ENCODE measurements at places on chromosomes 13 and 19. TPM values are rescaled to one million over a fixed set of nuclear protein-coding genes. Genes with fewer than 3 reads are reported as not detected.

FPR3 gene
- polyA plus RNA-seq, result 0.20 TPM

CGB8 gene
- polyA plus RNA-seq, result not detected

ZNF345 gene
- 22.9 TPM for polyA plus RNA-seq

ZNF98 gene
- 5.8 TPM for polyA plus RNA-seq

GYS1 gene
- polyA plus RNA-seq, result 52.2 TPM

HCST gene
- polyA plus RNA-seq, result 1.1 TPM

ZNF43 gene
- polyA plus RNA-seq, result 56.2 TPM

DCLK1 gene
- 7.0 TPM for polyA plus RNA-seq

TMEM238 gene
- 0.32 TPM for polyA plus RNA-seq

DNA sequence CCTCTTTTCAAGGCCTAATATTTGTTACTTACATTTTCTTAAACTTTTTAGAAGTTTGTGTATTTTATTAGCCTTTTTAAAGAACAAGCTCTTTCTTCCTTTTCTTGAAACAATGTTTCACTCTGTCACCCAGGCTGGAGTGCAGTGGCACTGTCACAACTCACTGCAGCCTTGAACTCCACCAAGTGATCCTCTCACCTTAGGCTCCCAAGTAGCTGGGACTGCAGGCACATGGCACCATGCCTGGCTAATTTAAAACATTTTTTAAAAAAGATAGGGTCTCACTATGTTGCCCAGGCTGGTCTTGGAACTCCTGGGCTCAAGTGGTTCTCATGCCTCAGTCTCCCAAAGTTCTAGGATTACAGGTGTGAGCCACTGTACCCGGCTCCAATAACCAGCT, 192.2 kb upstream of the SPRY2 start:
- DNase-seq, result no peak

DNA sequence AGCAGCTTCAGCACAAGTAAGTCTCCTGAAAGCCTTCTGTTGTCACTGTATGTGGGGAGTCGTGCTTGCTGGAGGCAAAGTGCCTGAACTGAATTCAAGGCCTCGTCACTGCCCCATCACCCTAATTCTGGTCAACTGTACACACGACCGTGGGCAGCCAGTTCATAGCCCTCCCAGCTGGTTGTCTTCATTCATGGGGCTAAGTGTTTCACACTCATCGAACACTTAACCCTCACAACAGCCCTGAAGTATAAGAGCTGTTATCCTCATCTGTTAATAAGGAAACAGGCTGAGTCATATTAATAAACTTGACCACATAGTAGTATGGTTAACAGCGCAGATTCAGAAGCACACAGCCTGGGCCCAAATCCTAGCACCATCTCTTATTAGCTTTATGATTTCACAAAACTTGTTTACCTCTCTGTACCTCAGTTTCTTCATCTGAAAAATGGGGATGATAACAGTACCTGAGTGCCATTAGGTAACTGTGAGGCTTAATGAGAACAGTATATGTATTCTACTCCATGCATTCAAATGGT, 66.7 kb downstream of the CDADC1 start:
- no peak for DNase-seq

- DNase-seq, result no peak
Observed at GRCh38 chr19:51368366-51369282, at the start of gene CLDND2. Gene CLDND2 (minus strand): TSS chr19:51369003. CDS start chr19:51368577, 426 bp downstream.

- peak; percentile 85 for DNase-seq
Observed at GRCh38 chr19:18940769-18941627, at the start of gene HOMER3. Gene HOMER3 (minus strand): TSS chr19:18941217. CDS start chr19:18938982, 2,235 bp downstream.

- DNase-seq, result no peak
Observed at GRCh38 chr13:113999618-113999910, 25.7 kb upstream of the C13orf46 start.

DNA sequence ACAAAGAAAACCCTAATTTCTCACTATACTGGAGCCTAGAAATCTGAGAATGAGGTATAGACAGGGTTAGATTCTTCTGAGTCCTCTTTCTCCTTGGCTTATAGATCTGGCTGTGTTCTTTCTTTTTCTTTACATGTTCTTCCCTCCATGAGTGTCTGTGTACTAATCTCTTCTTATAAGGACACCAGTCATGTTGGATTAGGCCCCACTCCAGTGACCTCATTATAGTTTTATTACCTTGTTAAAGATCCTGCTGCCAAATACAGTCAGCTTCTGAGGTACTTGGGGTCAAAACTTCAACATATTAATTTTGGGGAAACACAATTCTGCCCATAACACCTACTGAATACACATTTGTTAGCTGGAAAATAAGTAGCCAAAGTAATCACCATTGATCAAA, 302.6 kb downstream of the PCDH9 start:
- DNase-seq, result no peak

GRCh38 chr19:29507081-29507860, 18.5 kb upstream of the VSTM2B start:
- no peak for DNase-seq

- DNase-seq, result no peak
Observed at GRCh38 chr19:6604906-6605305, 14.0 kb upstream of the CD70 start.

DNA sequence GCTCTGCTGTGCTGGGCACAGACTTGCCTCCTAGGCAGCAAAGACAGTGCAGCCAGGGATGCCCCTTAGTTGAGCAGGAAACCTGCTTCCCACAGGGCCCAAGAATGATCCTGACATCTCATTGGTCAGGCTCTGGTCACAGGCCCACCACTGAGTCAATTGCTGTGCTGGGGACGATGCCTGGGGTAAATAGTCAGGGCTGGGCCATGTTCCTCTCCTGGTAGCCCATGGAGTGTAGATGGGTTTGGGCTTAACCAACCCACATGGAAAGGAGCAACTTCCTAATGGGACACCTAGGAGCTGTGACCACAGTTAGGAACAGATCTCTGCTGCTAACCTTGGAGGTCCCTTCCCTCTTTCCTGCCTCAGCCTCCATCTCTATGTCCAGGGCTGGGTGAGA, 212.5 kb upstream of the ZNF536 start:
- no peak for DNase-seq

GRCh38 chr13:76741624-76742023, 144.6 kb downstream of the KCTD12 start:
- DNase-seq, result no peak

- no peak for DNase-seq
Observed at GRCh38 chr13:93867481-93867880, 612.0 kb downstream of the DCT start.

DNA sequence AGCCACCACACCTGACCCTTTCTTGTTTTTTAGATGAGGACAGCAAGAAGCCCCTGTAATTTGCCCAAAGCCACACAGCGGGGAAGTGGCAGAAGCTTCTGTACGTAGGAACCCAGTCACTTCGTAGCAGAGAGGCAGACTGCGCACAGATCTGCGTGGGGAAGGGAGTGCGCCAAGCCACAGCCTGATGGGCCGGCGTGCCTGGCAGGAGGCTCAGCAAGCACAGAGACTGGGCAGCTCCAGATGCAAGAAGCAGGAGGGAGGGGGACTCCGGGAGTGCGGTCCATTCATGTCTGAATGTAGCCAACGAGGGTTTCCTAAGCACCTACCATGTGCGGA, 347 bp upstream of the TJP3 start:
- DNase-seq, result no peak

- DNase-seq, result no peak
Observed at GRCh38 chr19:4816202-4816949, 15.1 kb downstream of the TICAM1 start.

GRCh38 chr13:90640976-90641375, 706.5 kb upstream of the MIR17HG start:
- DNase-seq, result no peak

DNA sequence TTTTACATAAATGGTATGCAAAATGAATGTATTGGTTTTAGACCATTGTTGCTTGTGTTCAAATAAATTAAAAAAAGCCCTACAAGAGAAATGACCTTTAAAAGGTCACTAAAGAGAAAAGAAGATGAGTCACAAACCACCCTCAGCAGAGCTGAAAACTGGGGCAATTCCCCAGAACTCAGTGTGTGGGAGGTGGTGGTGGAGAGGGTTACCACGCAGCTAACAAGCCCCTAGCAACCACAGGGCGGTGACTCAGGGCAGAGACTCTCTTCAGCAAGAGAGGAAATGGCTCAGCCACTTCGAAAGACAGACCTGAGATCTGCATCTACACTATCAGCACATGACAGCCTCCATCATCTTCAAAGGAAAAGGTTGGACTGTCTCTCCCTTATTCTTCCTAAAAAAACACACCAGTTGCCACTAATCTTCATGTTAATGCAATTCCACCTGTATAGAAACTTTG, 29.4 kb upstream of the NDFIP2 start:
- no peak for DNase-seq

DNA sequence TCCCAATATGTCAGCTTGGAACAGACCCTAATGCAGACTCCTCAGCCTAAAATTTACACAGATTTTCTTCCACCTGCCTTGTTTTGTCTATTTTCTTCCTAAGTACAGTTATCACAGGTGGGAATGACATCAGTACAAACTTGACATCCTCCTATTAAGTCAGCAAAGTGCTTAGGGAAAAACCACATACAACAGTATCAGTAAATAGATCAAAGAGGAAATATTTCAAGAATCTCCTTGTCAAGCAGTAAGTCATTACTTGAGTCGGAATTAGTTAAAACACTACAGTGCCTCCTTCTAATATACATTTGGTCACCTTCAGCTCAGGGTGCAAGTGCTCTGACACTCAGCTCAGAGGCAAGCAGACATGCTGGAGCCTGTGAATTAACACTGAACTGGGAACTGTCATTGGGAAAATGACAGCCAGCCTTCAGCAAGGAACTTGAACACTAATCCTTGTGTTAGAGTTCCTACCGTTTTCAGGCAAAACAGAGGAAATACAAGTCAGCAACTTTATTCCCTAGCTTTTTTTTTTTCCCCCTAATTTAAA, 394.3 kb upstream of the HTR2A start:
- no peak for DNase-seq

GRCh38 chr19:13979244-13979615, 26.9 kb downstream of the RFX1 start:
- DNase-seq, result no peak

DNA sequence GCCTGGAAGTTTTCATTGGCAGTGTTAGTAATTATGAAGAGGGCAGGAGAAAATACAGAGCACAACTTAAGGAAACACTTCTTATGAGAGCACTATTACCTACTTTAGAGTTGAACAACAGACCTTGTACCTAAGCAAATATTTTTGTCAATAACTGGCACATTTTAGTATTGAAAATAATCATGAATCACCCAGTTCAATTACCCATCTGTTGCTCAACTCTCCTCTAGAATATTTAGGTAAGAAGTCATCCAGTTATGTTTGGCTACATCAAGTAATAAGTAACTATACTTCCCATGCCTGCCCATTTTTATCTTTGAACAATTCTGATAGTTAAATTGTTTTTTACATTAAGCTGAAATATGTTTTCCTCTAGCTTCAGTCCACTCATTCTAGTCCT, 893.4 kb downstream of the DIAPH3 start:
- no peak for DNase-seq

DNA sequence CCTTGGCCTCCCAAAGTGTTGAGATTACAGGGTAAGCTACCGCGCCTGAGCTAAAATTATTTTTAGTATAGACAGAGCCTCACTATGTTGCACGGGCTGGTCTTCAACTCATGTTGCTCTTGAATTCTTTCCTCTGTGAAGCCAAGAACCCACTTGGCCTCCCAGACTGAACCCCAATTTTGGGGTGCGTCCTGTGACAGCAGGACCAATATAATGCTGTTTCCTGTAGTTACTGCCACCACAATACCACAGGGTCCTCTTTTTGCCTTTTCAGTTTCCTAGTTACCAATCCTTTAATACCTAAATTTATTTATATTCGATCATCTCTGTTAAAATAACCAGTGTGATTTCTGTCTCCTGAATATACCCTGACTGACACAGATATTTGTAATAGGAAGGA, 32.9 kb downstream of the TSKS start:
- no peak for DNase-seq
